ENCODE measurements at places on chromosomes 3 and 15. TPM values are rescaled to one million over a fixed set of nuclear protein-coding genes. Genes with fewer than 3 reads are reported as not detected.

FGF12 gene
- not detected for total RNA-seq

LARP6 gene
- total RNA-seq: not detected

PCCB gene
- total RNA-seq: 19.9 TPM

ABHD17C gene
- total RNA-seq: 2.4 TPM

MED12L gene
- 3.0 TPM for total RNA-seq

ZBBX gene
- total RNA-seq: not detected

MRAS gene
- 4.9 TPM for total RNA-seq

GOLGA8O gene
- 35.5 TPM for total RNA-seq

THUMPD3 gene
- total RNA-seq: 44.0 TPM

ADAMTS9 gene
- not detected for total RNA-seq

ARGFX gene
- not detected for total RNA-seq

- H3K36me3 ChIP-seq: no peaks in the 10 kb centered on the region
- H3K27ac ChIP-seq: no peak overlapping the region
- no peaks in the 10 kb centered on the region for H3K27me3 ChIP-seq
Observed at GRCh38 chr3:11060500-11061251, 68.1 kb downstream of the SLC6A1 start.

- H3K4me1 ChIP-seq: peaks cover 31% of the 10 kb centered on the region
- DNase-seq: peak; percentile 69
- H3K27me3 ChIP-seq: no peaks in the 10 kb centered on the region
- H3K27ac ChIP-seq: peak overlapping the region; percentile 91
- peak overlapping the region; percentile 52 for H3K4me3 ChIP-seq
Observed at GRCh38 chr3:38038447-38038911, 529 bp upstream of the DLEC1 start.

- no peak overlapping the region for H3K27ac ChIP-seq
- H3K36me3 ChIP-seq: peaks cover 27% of the 10 kb centered on the region
- no peaks in the 10 kb centered on the region for H3K27me3 ChIP-seq
- DNase-seq: no peak
- H3K4me1 ChIP-seq: no peaks in the 10 kb centered on the region
- H3K4me3 ChIP-seq: no peak overlapping the region
Observed at GRCh38 chr15:34853001-34853758, 57.8 kb upstream of the ACTC1 start.

GRCh38 chr3:116059421-116060096 is 385.7 kb downstream of the LSAMP start:
- DNase-seq: no peak
- H3K36me3 ChIP-seq: no peaks in the 10 kb centered on the region
- no peaks in the 10 kb centered on the region for H3K27me3 ChIP-seq
- no peaks in the 10 kb centered on the region for H3K4me1 ChIP-seq

DNA sequence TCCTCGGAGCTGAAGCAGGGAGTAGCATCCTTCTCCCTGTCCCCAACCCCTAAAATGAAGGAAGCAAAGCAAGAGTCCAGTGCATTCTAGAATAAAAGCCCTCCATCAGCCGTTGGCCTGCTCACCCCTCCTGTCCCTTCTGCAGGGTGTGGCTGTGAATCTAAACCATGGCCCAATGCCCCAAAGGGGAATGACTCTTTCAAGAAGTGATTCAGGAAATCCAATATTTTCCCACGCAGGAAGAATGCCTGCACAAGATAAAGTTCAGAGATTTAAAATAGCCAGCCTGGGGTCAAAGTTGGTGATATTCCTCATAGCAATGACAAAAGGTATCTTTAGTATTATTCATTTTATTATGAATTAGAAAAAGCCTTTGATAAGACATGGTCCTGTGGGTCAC is 38.5 kb downstream of the SLCO2A1 start:
- no peak overlapping the region for H3K27ac ChIP-seq
- no peak for DNase-seq
- H3K4me3 ChIP-seq: no peak overlapping the region
- H3K36me3 ChIP-seq: no peaks in the 10 kb centered on the region

GRCh38 chr3:4726549-4726948 is 233.4 kb downstream of the ITPR1 start:
- no peaks in the 10 kb centered on the region for H3K36me3 ChIP-seq
- no peak overlapping the region for H3K4me3 ChIP-seq
- peaks cover 6% of the 10 kb centered on the region for H3K4me1 ChIP-seq
- H3K27me3 ChIP-seq: no peaks in the 10 kb centered on the region
- no peak overlapping the region for H3K27ac ChIP-seq

DNA sequence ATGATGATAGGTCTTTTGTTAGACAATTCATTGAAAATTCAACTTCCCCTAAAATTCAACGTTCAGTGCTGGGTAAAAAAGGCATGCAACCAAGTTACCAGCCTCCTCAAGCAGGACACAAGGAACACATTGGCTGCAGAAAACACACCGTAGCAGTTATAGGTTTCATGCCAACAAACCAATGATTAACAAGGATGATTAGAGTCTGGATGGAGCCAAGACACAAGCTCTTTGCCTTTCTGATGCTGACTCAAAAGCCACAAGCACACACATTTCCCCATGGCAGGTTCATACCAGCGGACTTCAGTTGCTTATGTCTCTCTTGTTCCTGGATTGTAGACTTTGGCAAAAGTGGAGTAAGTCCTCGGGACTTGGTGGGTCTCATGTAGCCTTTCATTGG is 105.8 kb downstream of the DHX30 start:
- DNase-seq: no peak
- no peak overlapping the region for H3K27ac ChIP-seq
- H3K4me1 ChIP-seq: no peaks in the 10 kb centered on the region
- H3K4me3 ChIP-seq: no peak overlapping the region

DNA sequence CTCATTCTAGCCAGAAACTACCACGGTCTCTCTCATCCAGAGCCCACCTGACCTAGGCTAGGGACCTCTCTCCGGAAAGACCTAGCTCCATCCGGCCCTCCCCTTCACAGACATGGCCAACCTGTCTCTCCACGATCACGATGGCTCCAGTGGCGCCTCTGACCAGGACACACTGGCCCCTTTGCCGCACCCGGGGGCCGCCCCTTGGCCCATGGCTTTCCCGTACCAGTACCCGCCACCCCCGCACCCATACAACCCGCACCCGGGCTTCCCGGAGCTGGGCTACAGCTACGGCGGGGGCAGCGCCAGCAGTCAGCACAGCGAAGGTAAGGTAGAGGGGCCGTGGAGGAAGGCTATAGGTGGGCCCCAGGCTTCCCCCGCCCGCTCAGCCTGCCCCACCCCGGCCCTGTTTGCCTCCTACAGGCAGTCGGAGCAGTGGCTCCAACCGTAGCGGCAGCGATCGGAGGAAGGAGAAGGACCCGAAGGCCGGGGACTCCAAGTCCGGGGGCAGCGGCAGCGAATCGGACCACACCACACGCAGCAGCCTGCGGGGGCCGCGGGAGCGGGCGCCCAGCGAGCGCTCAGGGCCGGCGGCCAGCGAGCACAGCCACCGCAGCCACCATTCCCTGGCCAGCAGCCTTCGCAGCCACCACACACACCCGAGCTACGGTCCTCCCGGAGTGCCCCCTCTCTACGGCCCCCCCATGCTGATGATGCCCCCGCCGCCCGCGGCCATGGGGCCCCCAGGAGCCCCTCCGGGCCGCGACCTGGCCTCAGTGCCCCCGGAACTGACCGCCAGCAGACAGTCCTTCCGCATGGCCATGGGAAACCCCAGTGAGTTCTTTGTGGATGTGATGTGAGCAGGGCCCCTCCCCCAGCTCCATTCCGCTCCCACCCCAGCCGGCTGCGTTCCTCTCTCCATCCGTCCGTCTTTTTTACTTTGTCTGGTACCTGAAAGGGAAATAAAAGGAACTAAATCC is 4.5 kb upstream of the AP2M1 start:
- H3K36me3 ChIP-seq: peaks cover 28% of the 10 kb centered on the region
- DNase-seq: no peak
- no peak overlapping the region for H3K27ac ChIP-seq
- H3K4me3 ChIP-seq: no peak overlapping the region
- peaks cover 5% of the 10 kb centered on the region for H3K4me1 ChIP-seq

GRCh38 chr15:62089616-62090015 is 22.8 kb downstream of the C2CD4A start:
- no peak overlapping the region for H3K27ac ChIP-seq
- no peaks in the 10 kb centered on the region for H3K4me1 ChIP-seq
- no peaks in the 10 kb centered on the region for H3K36me3 ChIP-seq

- no peak for DNase-seq
- peaks cover 50% of the 10 kb centered on the region for H3K4me1 ChIP-seq
- H3K36me3 ChIP-seq: peaks cover 5% of the 10 kb centered on the region
- no peak overlapping the region for H3K4me3 ChIP-seq
- H3K27ac ChIP-seq: peak overlapping the region; percentile 96
Observed at GRCh38 chr15:41937568-41937923, 34.8 kb downstream of the EHD4 start.

DNA sequence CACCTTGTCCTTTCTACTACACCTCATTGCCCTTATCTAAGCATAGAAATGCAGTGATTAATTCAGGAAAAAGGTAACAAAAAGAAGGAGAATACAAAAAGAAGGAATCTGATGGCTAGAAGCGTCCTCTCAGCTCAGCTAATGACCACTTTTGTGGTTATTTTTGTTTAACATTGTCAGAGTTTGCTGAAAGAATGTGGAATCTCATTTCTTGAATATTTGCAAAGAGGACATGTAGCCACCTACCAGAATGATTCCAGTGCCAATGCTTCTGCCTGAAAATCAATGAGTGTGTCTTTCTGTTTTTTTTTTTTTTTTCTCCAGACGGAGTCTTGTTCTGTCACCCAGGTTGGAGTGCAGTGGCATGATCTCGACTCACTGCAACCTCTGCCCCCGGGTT is 24.5 kb downstream of the NANOGP8 start:
- no peak overlapping the region for H3K4me3 ChIP-seq
- no peaks in the 10 kb centered on the region for H3K4me1 ChIP-seq
- no peaks in the 10 kb centered on the region for H3K27me3 ChIP-seq
- no peak for DNase-seq
- H3K27ac ChIP-seq: no peak overlapping the region

- no peak for DNase-seq
- H3K4me3 ChIP-seq: no peak overlapping the region
- no peak overlapping the region for H3K27ac ChIP-seq
Observed at GRCh38 chr3:178584722-178585380, 48.6 kb downstream of the KCNMB2 start.

- H3K4me3 ChIP-seq: no peak overlapping the region
- no peaks in the 10 kb centered on the region for H3K27me3 ChIP-seq
- DNase-seq: no peak
- no peaks in the 10 kb centered on the region for H3K36me3 ChIP-seq
- H3K4me1 ChIP-seq: no peaks in the 10 kb centered on the region
- no peak overlapping the region for H3K27ac ChIP-seq
Observed at GRCh38 chr3:79329154-79329553, 438.6 kb downstream of the ROBO1 start.

GRCh38 chr15:33161209-33161608 is 33.3 kb downstream of the FMN1 start:
- no peaks in the 10 kb centered on the region for H3K27me3 ChIP-seq
- H3K36me3 ChIP-seq: no peaks in the 10 kb centered on the region
- DNase-seq: no peak
- H3K27ac ChIP-seq: no peak overlapping the region
